ENCODE measurements at places on chromosomes 2 and 18. TPM values are rescaled to one million over a fixed set of nuclear protein-coding genes. Genes with fewer than 3 reads are reported as not detected.

Gene SMIM21
- not detected for total RNA-seq

Gene ARHGAP28
- not detected for total RNA-seq

Gene FIGN
- total RNA-seq = 2.6 TPM

Gene SPATS2L
- total RNA-seq = 183 TPM

Gene SCN1A
- not detected for total RNA-seq

DNA sequence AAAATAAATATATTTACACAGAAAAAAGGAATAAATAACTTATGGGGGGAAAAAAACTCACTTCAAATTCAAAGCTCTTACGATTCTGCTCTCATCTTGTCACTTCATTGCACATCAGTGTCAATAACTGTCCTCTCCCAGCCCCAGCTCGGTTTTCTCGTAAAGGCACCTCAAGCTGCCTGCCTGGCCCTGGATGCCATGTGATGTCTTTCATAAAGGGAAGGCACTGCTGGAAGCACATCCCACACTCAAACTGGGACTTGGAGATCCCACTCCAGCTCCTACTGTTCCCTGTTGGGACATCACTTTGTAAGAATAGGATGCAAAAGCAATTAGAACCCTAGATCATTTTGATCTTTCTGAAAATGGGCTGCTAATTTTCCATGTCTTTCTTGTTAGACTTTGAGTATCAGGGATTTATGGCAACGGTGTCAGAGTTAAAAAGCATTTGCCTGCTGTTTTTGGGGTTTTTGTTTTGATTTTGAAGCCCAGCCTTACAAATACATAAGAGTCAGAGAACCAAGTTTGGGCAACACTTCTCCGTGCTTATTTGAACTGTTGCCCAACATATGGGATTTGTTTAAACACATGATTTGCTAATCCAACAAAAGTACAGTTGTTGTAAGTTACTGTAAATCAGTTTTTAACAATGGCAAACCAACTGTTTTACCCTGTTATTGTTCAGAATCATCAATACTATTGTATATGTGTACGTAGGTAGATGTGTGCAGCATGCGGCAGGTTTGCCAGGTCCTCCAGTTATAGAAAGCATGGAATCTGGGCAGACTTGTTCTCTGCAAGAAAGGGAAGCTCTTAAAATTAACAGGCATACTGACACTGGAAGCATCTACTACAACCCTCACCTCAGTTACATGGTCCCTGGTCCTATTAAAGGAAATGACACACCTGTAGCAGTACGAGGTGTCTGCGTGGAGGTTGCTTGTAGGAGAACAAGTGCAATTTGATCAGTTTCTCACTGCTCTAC lies 20.6 kb downstream of the SERTAD2 start:
- DNase-seq = no peak

- no peak for DNase-seq
Observed at GRCh38 chr2:199751492-199752120, 99.4 kb downstream of the FTCDNL1 start.

DNA sequence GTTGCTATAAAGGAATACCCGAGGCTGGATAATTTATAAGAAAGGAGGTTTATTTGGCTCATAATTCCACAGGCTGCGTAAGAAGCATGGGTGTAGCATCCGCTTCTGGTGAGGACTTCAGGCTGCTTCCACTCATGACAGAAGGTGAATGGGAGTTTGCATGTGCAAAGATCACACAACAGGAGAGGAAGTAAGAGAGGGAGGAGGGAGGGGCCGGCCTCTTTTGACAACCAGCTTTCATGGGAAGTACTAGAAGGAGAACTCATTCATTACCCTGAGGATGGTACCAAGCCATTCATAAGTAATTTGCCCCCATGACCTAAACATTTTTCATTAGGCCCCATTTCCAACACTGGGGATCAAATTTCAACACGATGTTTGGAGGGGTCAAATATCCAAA lies 386.8 kb upstream of the NETO1 start:
- no peak for DNase-seq

- DNase-seq = no peak
Observed at GRCh38 chr2:110667071-110667470, 10.8 kb downstream of the BUB1 start.

DNA sequence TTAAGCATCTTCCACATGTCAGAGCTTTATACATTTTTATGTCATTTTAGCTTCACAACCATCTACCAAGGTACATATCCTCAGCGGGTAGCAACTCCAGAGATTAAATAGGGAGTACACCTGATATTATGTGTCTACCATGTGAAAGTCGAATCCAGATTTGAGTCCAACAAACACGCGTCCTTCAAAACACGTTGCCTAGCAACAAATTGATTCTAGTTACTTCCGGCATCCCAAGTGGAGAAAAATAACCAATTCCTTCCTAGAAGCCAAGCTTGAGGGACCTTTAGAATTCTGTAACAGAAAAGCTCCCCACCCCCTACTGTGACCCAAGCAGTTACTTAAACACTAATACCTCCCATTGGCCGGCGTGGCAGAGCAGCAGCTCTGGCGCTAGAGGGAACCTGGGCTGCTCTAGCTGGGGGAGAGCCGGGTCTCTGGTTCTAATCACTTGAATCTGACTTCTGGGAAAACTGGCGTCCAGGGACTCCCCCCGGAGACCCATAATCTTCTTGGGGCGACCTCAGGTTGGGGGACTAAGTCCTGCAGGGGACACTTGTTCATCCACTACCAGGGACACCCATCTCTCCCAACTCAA lies at the start of gene ERICH2:
TSS of gene ERICH2 (plus strand) at position 371 of the 598 bp plus-strand sequence. CDS start 304 bp downstream, outside the sequence.
- peak; percentile 9 for DNase-seq

- DNase-seq = no peak
Observed at GRCh38 chr2:136051001-136051724, 65.7 kb upstream of the DARS1 start.

All from HFFc6 (cell line).